Stimulated activated CD4-positive, alpha-beta T cell treated with anti-CD3 and anti-CD28 coated beads, Interleukin-2, amount 100 ng/mL, for 24 hours (primary cell): ENCODE measurements at places on chromosomes 7 and 10.

DNA sequence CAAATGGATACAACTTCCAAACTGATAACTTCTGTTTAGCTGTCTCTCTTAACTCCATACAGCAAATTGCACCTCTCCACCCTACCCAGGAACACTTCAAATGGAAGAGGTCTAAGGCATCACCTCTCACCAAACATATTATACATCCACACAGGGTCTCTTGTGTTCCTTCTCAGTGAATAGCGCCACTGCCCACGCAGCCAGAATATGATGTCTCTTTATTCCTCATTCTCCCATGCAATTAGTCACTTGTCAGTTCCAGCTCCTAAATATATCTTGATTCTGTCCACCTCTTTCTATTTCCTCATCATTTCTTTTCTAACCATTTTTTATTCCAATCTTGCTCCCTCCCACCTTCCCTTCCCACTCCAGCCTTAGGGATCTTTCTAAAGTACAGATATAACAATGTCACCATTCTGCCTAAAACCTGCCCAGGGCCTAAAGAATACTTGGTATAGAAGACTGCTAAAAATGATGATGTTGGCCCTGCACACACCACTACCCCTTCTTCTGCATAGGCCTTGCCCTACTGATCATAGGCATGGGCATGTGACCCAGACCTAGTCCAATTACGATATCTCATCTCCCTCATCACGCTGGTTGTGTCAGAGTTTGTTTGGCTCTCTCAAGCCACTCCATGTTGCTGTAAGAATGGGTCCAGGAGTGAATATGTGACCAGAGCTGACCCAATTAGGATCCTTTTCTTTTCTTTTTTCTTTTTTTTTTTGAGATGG is 5.7 kb upstream of the TSPAN14 start:
- DNase-seq: no peak

- DNase-seq: no peak
Observed at GRCh38 chr7:516216-516605, 3.4 kb downstream of the PDGFA start.

DNA sequence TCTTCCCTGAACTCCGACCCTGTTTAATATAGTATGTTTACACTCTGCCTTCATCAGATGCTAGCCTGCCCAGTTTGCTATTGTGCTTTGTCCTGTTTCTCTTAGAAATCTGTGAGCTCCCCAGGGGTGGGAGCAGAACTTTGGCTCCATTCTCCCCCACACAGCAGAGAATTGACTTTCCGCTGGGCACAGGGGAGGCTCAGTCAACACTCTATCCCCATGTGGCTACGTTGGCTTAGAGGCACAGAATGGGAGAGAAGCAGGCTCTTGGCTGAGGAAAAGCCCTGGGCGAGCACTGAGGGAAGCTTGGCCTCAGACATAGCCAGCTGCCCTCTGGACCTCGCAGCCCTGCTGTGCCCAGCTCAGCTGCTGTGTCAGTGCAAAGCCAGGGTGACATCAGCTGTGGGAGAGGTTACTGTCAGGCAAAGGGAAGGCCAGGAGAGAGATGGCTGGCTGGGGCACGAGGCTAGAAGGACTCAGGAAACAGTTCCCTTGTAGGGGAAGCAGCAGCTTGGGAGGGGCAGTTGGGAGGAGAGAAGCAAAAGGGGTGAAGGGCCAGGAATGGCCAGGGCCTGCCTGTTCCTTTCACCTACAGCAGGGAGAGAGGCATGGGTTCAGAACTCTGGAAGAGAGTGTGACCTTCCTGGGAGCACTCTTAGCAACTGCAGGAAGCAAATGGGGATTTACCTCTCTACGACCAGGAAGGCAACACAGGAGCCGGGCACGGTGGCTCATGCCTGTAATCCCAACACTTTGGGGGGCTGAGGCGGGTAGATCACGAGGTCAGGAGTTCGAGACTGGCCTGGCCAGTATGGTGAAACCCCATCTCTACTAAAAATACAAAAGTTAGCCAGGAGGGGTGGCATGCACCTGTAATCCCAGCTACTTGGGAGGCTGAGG is 5.8 kb upstream of the SCD start:
- DNase-seq: no peak

GRCh38 chr10:59657724-59658123 is 51.9 kb downstream of the SLC16A9 start:
- DNase-seq: no peak

DNA sequence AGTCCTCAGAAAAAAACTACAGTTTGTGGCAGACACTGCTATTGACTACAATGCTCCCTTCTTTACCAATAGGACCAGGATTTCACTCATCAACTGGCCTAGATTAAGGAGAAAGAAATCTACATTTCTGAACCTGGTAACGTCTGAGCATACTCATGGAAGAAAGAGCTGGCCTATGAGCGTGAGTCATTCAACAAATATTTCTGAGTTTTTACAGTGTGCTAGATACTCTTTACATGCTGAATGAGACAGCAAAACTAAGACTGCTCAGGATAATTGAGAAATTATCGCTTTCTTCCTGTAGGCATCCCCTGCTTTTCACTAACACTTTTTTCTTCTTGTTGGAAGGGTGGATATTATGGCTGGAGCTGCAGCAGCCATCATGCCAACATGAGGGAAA is 609.7 kb downstream of the TNS3 start:
- no peak for DNase-seq

DNA sequence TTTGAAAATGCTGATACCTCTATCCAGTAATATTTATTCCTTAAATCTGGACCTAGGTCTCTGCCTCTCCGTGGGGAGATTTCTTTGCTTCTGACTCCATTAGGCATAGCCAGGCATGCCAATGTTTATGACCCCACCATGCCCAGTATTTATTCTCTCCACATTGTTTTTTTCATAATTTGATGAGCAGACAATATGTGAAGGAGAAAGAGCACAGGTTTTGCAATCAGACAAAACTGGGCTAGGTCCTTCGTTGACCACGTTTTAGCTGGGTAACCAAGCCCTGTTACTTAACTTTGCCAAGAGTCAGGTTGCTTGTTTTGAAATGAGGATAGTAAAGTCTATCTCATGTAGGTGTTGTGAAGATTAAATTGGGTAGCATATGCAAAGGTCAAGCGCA is 21.6 kb upstream of the PRPS1L1 start:
- DNase-seq: no peak

GRCh38 chr7:87398446-87398845 is 53.0 kb downstream of the CROT start:
- DNase-seq: no peak

DNA sequence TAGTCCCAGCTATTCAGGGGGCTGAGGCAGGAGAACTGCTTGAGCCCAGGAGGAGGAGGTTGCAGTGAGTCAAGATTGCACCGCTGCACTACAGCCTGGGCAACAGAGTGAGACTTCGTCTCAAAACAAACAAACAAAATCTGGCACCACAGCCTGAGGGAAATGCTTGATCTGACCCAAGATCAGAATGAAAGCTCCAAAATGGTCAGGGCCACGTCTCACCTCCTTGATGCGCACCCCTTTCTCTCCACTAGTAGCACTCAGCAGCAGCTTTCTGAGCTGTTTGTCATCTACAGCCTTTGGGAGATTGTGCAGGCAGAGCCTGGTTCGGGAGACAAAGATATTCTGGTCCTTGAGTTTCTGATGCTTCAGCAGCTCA is 22.7 kb downstream of the RBM28 start:
- DNase-seq: no peak

DNA sequence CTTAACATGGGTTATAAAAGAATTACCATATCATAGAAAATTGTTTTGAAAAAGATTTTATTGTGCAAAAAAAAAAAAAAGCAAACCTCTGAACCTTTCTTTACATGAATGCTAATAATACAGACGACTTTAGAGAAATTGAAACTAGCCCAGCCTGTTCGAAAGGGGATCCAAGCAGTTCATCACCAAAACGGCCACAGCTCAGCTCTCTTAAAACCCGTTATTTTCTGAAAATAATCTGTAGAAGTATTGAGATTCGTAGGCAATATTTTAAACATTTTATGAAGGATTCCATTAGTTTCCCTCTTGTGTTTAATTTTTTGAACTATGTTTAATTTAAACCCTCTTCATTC is 9.9 kb upstream of the GSAP start:
- no peak for DNase-seq

GRCh38 chr10:70331486-70332268 is 47.9 kb upstream of the NPFFR1 start:
- no peak for DNase-seq

GRCh38 chr10:19169684-19170083 is 121.1 kb downstream of the MALRD1 start:
- no peak for DNase-seq

- no peak for DNase-seq
Observed at GRCh38 chr7:153090764-153091163, 331.2 kb downstream of the ACTR3B start.

- no peak for DNase-seq
Observed at GRCh38 chr10:132858121-132859081, 72.5 kb upstream of the NKX6-2 start.

DNA sequence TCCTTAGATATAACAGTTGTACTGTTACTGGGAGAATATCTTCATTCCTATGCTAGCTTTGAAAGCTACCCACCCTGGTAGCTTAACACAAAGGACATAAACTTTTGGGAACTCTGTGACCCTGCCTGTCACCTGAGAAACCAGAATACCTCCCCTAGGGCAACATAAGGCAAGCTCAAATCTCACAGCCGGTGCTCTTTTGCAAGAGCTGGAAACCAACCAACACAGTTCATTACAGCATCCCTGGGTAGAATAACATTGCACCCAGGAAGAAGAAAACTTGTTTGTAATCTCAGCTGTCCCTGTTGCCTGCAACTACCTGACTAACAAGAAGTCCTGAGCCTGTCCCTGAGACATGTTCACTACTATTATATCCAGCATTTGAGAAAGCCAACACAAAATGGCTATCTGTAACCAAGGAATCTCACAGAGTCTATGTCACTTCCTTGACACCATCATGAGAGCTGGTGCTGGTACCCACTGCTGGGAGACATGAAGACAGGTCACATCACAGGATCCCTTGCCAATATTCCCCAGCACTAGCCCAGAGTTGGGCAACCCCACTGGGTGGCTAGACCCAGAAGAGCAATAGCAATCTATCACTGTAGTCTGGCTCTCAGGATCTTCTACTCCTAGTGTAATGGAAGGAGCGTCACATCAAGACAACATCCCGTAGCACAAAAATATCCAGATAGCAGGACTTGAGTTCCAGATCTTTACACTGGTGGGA is 31.3 kb downstream of the AKR1C3 start:
- no peak for DNase-seq

- no peak for DNase-seq
Observed at GRCh38 chr7:48424731-48425130, 253.5 kb downstream of the ABCA13 start.

DNA sequence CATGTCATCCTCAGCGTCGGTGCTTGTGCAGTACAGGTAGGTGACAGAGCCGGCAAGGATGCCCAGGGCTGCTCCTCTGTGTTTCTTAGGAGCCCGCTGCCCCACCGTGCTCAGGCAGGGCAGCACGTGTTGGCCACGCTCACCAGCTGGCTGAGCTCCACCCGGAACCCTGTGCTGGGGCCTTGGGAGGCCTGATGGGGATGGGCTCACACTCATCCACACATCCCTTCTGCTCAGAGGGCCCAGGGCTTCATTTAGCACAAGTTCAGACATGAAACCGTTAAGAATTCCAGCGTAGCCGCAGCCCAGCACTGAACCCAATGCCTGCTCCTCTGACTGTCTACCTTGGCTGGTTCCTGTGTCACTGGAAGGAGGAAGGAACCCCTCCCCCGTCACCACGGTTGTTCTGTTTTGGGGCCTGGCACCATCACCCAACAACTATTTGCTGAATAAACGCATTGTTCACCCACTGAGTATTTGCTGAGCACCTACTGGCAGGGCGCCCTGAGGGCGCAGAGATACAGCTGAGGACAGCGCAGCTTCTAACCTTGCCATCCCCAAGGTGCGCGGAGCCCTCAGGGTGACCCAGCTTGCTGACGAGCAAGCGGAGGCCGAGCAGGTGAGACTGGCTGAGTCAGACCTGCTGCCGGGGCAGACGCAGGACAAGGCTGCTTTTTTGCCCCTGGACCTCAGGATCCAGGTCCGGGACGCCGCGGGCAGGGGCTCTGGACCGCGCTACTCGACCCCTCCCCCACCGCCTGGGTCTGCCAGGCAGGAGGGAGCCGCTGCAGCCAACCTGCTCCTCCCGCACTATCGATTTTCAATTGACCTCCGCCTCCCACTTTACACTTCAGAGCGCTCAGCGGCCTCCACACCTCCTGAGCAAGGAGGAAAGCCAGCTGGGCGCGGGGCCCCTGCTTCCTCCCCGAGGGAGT is 50.6 kb upstream of the RET start:
- DNase-seq: no peak

GRCh38 chr10:48543182-48543844 is 61.6 kb downstream of the ARHGAP22 start:
- no peak for DNase-seq

DNA sequence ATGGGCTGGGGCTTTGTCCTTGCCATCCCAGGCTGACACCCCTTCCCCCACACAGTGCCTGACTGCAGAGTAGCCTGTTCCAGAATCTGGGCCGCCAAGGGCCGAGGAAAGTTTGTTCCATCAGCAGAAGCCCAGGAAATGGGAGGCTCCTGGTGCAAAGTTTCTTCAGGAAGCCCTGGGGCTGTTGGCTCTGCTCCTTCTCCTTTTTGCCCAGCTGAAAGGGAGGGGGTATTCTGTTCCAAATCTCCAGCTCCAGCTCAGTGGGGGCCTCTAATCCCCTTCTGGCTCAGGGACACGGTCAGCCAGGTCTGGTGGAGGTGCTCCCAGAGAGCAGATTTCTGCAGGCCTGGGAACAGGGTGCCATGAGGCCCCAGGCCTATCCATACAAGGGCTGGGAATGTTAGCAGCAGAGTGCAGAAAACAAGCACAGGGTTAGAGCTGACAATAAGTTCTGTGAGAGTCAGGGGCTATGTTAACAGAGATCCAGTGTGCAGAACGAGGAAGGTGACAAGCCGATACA is 399.5 kb downstream of the RPS24 start:
- DNase-seq: no peak

DNA sequence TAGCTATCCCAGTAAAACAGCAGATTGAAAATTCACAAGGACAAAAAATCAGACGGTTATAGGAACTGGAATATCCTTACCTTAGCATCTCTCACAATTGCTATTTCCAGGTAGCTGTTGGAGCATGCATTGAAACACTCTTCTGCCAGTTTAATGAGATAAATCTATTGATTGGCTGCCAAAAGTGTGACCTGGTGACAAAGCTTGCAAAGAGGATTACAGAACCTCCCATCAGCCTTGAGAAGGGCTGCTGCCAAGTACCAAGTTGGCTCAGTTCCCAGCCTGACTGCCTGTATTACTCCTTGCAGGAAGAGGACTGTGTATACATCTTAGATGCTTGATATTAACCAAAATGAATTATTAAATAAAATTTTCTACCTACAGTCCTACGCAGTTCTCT is 5.1 kb downstream of the PRLHR start:
- no peak for DNase-seq

GRCh38 chr10:118732245-118733165 is 22.3 kb downstream of the CACUL1 start:
- DNase-seq: no peak

GRCh38 chr10:16944986-16945385 is 127.8 kb upstream of the RSU1 start:
- DNase-seq: no peak

GRCh38 chr7:46759711-46760480 is 822.0 kb downstream of the TNS3 start:
- no peak for DNase-seq

GRCh38 chr10:60390224-60390626 is 550 bp upstream of the ANK3 start:
- no peak for DNase-seq

GRCh38 chr10:66586073-66586472 is 339.8 kb upstream of the LRRTM3 start:
- no peak for DNase-seq

GRCh38 chr7:139523968-139524815 is 707 bp downstream of the CLEC2L start:
- no peak for DNase-seq
